ENCODE measurements at places on chromosomes 3 and 15.
A peak's percentile ranks its signal among the peaks of the same experiment; 100 is the strongest.

- DNase-seq = no peak
Measured at GRCh38 chr15:79977431-79978054, 6.5 kb upstream of the BCL2A1 start.

DNA sequence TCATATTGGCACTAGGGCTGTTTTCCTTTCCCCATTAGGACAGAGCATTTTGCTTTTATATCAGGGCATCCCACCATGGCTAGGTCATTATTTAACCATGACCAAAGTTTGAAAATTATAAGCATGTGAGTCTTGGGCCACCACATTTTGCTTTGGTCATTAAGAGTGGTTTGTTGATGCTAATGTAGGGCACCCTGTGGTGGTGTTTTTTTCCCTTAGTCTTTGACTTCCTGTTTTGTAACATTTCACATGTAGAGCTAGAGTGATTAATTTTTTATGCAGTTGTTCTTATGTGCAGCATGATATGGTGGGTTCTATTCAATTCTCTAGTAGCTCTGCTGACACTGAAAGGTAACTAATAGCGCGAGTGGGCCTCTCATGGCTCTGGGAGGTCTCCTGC lies 249.6 kb upstream of the ROBO1 start:
- DNase-seq = no peak

DNA sequence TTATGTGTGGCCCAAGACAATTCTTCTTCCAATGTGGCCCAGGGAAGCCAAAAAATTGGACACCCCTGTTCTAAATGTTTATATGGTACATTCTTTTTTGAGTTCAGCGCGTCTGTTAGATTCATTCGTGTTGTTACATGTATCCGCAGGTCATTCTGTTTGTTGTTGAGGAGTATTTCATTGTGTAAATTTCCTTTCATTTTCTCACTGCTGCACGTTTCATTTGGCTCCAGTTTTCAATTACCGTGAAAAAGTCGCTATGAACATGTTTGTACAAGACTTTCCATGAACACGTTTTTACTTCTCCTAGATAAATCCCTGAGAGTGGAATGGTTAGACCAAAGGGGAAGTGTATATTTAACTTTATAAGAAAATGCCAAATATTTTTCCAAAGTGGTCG lies 7.5 kb upstream of the OPA1 start:
- no peak for DNase-seq

DNA sequence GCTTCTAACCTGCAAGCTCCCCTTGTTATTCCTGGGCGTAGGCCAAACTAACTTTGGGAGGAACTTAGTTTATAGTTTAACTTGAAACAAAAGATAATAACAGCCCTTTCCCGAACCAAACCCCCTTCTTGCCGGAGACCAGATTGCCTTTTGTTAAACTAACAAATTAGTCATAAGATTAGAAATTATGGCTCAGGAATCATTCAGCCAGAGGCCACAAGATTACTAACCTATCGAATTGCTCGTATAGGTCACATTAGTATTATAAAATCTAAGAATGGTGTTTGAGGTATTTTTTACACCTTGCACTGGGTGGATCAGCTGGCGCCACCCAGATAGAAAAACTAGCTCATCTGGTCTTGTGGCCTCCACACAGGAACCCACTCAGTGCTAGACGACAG lies 65.3 kb upstream of the RAP2B start:
- DNase-seq = no peak

- DNase-seq = no peak
Measured at GRCh38 chr15:25947323-25948314, 84.5 kb upstream of the ATP10A start.

DNA sequence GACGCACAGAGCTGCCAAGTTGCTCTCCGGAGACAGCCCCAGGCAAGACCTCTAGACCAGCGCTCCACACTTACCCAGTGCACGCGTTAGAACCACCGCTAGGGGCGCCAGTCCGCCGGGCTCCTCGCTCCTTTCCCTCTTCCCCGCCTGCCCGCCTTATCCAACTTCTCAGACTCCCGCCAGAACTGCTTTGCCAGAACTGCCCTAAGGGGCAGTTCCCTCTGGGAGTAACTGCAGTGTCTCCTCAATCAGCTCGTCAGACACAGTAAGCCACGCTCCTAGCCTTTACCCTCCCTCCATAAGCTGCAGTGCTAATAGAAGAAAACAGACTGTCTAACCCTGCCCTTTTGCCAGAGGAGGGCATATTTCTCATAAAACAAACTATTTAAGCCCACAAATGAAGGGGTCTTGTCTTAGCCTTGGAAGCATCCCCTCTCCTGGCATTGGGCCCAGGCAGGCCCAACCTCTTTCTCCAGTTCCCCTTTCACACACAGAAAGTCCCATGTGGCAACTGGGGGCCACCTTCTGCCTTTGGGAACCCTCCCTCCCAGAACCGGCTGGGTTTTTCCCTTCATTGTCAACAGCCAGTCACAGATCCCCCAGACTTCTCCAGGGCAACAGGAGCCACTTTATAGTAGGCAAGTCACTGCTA lies 3.7 kb downstream of the BMF start:
- peak; percentile 85 for DNase-seq

GRCh38 chr3:81443958-81444357 lies 317.5 kb downstream of the GBE1 start:
- no peak for DNase-seq

Data from stimulated activated CD4-positive, alpha-beta T cell treated with anti-CD3 and anti-CD28 coated beads, Interleukin-4, amount 100 ng/mL, for 1 hour (primary cell).